ENCODE measurements at places on chromosomes 2 and 18.

- no peak for DNase-seq
Measured at GRCh38 chr18:9796935-9797549, 88.7 kb upstream of the TXNDC2 start.

DNA sequence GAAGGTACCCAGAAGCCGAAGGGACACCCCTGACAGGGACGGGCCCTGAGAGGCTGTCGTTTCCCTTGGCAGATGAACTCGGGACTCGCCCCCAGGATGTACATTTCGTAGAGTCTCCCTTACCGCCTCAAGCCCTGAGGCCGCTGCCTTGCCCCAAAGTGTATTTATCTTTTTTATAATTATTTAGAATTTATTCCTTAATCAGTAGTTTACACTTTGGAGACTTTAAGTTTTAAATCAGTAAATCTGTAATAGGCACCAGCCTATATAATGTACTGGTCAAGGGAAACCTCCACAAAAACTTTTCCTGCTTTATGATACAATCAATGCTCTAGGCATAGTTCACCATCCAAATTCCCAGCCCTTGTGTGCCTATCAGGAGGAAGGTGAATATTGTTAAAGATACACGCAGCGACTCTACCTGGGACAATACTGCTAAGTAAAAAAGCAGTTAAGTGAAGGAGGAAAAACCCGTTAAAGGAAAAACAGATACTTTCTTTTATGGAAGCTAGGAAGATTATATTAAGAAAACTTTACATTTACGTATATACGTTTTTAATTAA lies 848 bp downstream of the VRK2 start:
- DNase-seq, result no peak

- no peak for DNase-seq
Measured at GRCh38 chr2:129915303-129915840, 64.1 kb upstream of the RAB6C start.

DNA sequence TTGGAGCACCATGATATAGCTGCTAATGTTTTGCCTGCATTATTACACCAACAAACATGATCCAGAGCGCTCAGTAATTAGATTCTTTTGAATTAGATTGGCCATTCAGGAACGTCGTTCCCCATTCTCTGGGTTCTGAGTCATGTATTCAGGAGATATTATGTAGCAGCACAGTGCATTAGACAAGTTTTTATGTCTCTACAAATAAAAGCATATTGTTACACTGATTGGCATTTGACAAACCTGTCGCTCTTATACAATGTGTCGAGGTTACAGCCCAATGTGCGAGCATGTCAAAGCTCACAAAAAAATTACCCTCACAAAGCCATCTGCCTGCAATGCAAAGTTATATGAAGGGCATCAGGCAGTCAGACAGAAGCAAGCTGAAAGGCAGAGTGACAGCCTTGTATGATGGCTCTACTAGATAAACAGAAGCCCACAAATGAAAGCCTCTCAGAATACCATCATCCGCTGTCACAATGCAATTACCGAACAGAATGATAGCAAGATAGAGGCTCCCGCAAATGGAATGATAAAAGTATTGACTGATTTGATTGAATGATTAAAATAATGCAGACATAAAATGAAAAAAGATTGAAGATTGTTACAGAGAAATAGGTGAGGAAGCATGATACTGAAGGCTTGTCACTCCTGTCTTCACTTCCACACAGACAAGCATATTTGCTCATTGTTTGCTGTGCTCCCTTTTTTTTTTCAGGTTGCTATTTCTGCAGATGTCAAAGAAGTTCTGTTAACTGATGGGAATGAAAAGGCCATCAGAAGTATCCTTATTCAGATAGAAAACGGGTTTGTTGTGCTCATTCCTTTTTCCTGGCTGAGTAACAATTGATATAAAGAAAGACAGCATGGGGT lies 234.6 kb upstream of the SIX3 start:
- no peak for DNase-seq

- no peak for DNase-seq
Measured at GRCh38 chr18:77146249-77147080, 13.9 kb upstream of the MBP start.

DNA sequence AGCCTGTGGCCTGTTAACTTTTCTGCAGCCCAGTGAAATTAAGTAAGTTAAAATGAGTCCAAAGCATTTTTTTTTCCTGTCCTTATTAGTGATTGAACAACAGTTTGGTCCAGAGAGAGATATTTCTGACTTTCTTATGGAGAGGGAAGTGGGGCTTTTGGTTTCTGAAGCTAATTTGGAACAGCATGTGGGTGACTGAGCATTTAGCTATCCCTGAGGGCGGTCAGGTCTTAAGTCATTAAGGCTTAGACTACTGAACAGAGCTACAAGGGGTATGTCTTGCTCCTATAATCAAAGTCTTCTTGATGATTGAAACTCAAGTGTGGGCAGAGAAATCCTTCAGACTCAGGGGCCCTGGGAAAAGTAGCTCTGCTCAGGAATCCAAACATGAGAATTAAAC lies 14.0 kb downstream of the ARHGAP25 start:
- DNase-seq, result no peak

- no peak for DNase-seq
Measured at GRCh38 chr2:66661253-66662173, 226.6 kb downstream of the MEIS1 start.

GRCh38 chr18:9716780-9717563 lies 8.9 kb downstream of the RAB31 start:
- no peak for DNase-seq

GRCh38 chr2:62443886-62444285 lies 62.1 kb downstream of the TMEM17 start:
- no peak for DNase-seq

GRCh38 chr2:111537078-111537655 lies 346.8 kb downstream of the ANAPC1 start:
- no peak for DNase-seq

DNA sequence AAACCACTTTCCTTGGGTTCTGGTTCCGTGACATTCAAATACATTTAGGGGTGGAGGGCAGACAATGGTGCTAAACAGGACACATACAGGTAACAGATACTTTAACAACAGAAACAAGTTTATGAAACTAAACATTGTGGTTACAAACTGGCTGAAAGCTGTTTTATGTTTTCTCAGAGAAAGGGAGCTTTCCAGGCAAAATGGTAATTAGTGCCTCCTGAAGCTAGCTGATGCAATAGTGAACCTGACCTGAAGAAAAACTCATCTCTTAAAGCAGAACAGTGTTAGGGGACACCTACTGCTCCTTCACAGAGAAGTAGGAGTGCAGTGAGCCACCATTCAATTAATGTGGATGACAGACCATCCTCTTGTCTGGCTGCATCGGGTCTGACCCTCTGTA lies 138.9 kb downstream of the CCDC148 start:
- DNase-seq, result no peak

DNA sequence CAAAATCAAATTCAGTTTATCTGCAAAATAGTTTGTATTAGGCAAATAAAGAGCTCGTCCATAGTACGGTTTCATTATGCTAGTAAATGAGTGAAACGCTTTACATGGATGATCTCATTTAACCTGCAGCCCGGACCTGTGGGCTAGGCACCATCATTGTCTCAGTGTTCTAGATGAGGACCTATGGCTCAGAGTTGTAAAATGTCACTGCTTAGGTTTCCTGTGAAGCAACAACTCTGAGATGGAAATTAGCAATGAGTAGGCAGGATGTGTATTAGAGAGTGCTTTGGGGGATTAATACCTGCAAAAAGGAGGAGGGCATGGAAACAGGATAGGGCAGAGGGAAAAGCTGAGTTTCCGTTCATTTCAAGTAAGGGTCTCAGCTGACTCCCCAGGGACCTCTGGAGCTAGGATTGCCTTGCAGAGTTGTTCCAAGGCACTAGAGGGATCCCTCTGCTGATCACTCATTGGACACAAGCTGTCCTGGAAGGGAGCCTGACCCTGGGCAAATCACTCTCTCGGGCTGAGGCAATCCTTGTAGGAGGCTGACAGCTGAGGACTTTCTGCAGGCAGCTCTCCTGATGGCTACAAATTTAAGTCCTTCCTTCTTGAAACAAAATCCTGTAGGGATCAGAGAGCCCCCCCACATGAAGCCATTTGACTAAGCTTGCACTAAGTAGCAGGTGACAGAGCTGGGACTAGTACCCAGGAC lies 58.8 kb upstream of the SIX2 start:
- DNase-seq, result no peak

GRCh38 chr2:174618179-174618578 lies 20.6 kb upstream of the WIPF1 start:
- no peak for DNase-seq

- no peak for DNase-seq
Measured at GRCh38 chr18:62312851-62313250, 12.3 kb upstream of the TNFRSF11A start.

DNA sequence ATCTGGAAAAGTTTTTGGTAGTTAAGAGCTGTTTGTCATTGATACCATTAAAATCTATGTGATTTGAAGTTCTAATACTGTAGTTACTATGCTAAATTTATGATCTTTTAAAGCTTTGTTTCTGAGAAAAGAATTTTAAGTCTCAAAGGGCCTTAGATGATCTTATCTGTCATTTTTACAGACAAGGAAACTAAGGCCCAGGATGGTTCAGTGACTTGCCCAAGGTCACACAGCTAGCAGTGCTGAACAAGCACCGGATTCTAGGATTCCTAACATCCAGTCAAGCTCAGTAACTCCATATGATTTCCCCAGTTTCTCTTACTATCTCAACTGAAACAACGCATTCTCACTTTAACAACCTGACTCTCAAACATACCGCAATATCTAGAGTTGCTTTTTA lies 37.7 kb downstream of the PELI1 start:
- DNase-seq, result no peak

DNA sequence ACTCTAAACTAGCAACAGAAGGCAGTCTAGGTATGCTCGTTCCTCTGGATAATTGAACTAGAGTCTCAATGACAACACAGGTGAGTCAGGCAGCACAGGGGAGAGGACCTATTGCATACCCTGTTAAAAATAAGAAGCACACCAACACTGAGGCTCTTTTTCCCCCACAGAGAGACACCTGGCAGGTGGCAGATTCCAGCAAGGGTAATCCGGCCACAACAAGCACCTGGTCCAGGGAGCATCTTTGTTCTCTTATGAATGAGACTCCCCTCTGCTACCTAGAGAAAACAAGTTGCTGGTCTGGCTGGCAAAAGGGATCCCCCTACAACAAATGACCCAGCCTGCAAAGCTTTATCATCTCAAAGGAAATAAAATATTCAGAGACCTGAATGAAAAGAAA lies 508.9 kb upstream of the POU3F3 start:
- DNase-seq, result no peak

DNA sequence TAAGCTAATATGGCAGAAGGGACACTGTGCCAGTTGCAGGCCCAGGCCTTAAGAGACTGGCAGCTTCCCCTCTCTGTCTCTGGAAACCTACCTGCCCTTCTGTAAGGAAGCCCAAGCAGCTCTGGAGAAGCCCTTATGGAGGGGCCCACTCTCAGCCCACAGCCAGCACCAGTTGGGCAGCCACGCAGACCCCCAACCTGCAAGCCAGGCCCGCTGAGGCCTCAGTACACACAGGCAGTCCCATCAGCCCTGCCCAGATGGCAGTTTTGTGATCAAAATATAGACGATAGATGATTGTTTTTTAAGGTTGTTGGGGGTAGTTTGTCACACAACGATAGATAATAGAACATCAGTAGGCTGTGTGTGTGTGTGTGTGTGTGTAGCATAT lies 36.8 kb upstream of the ALPP start:
- no peak for DNase-seq

DNA sequence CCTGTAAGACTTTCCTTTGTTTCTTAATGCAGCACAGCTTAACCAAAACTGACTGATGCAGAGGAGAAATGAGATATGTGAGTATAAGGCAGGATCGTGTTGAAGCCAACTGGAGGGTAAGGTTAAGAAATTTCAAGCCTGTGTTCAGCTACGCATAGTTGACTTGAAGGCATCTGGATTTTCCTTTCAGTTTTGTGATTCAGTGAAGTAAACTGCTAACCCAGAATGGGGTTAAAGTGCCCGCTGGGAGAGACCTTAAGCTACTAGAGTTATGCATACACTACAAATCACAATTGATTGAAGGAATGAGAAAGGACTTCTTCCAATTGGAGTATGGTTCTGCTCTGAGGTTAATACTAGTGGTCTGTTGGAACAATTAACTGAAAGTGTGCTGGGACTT lies 22.6 kb downstream of the THSD7B start:
- DNase-seq, result no peak

- DNase-seq, result no peak
Measured at GRCh38 chr2:231568785-231569435, 23.8 kb upstream of the TEX44 start.

GRCh38 chr18:37391156-37391555 lies 174.4 kb downstream of the CELF4 start:
- no peak for DNase-seq

DNA sequence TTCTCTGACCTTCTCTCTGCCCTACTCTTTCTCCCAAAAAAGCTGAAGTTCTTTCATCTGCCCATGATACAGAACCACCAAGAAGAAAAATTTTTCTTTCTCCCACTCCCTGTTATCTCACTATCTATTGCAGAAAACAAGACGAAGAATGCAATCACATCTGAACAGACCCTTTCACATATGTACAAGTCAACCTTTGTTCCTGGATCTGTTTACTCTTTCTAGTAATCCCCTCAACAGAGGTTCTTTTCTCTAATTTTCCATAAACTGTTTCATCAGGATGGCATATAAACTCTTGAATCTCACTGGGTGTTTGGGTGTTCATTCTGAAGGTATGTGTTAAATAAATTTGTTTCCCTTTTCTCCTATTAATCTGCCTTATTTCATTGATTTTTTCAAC lies 1262.7 kb upstream of the NRXN1 start:
- no peak for DNase-seq

DNA sequence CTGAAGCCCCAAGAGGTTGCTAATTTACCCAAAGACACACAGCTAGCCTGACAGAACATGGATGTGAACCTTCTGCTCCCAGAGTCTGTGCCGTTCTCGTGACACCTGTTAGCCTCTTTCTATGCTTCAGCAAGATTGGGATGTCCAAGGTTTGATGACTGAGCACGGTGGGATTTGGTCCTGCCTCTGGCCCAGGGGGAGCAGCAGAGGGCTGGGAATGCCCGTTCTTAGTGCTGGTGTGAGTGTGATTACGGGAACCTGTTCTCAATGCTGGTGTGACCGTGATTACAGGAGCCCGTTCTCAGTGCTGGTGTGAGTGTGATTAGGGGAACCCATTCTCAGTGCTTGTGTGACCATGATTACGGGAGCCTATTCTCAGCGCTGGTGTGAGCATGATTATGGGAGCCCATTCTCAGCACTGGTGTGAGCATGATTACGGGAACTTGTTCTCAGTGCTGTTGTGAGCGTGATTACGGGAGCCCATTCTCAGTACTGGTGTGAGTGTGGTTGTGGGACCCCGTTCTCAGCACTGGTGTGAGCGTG lies 67.3 kb upstream of the SNTG2 start:
- no peak for DNase-seq

DNA sequence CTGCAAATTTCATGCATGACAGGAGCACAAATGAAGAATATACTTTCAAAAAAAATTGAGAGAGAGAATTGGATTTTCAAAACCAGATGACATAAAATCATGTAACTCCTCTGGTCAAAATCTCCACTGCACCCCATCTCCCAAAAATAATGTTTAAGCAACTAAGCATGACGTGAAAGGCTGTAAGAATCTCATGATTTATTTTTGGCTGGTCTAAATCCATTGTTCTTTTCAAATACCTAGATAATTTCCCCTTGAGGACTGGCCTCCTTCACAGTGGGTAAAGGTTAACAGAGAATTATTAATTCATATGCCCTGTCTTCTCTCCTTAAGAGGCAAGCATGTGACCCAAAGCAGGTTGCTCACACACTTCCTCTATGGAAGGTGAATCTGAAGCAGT lies 101.5 kb upstream of the CCDC195 start:
- no peak for DNase-seq

Measured in activated T-helper 1 cell treated with anti-CD3 and anti-CD28 coated beads, Interleukin-2, amount 50 U/mL, for 16 hours (primary cell).